ENCODE measurements at places on chromosomes 4 and X.

DNA sequence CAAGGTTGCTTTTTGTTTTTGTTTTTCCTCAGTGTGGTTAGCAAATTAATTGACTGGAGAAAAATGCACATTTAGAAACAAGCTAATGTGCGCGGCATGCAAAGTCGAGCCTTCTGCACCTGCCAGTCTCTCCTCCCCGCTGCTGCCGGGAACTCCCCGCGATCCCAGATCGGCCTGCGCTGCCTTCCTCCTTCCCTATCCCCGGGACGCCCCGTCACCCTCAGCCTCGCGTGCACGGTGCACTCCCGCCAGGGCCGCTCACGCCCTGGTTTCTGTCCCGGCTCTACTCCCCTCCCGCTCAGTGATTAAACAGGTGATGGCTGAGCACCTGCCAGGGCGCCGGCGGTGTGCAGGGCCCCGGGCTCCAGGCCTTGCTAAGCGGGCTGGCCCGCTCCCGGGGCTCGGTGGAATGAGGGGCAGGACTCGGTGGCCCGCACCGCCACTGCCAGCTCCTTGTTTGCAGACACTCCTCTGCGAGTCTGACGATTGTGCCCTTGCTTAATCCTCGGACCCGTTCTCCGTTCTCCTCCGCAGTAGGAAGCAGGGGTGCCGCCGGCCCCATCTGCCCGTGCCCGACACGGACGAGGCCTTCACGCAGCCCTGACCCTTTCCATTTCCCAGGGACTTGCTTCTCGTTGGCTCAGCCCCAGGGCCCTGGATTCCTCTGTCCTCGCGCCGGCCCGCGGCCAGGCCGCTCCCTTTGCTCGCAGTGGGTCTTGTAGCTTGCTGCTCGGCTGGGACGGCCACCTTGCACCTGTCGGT, 143.4 kb downstream of the TRIML1 start:
- no peak for DNase-seq

GRCh38 chr4:42596918-42597317, 60.0 kb downstream of the ATP8A1 start:
- DNase-seq, result no peak

- no peak for DNase-seq
Observed at GRCh38 chrX:137212078-137212632, 178.4 kb upstream of the GPR101 start.

GRCh38 chrX:105168577-105168976, 51.9 kb downstream of the TEX13A start:
- no peak for DNase-seq

DNA sequence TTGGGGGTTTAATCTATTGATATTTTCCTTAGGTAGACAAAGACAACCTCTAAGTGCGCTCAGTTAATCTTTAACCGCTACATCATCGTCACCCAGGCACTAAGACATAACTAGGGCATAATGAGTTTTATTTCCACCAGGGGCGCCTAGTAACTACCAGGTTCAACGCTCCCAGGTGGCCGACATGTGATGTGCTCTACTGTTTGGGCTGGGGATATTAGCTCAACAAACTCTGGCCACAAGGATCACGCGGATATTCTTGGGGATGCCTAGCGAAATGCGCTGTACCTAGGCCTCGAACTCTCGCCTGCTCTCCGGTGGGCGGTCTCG, 915 bp upstream of the RAB33B start:
- no peak for DNase-seq
